DMS53 (cell line): ENCODE measurements at places on chromosomes 5 and 9.
A peak's percentile ranks its signal among the peaks of the same experiment; 100 is the strongest.

DNA sequence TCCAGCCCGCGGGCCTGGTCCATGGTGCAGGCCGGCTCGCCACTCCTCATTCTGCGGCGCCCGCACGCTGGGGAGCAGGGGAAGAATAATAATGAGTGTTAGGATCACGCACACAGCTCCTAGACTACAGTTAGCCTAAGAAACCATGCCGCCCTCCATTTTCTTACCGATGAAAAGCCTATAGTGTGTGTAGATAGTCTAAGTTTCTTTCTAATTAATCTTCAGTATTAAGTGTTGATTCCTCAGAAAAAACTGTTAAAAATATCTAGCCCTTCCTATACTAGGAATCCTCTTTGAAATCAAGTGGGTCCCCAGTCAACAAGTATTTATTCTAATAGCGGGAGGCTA lies 9.3 kb downstream of the ZBED3 start:
- DNase-seq = no peak

DNA sequence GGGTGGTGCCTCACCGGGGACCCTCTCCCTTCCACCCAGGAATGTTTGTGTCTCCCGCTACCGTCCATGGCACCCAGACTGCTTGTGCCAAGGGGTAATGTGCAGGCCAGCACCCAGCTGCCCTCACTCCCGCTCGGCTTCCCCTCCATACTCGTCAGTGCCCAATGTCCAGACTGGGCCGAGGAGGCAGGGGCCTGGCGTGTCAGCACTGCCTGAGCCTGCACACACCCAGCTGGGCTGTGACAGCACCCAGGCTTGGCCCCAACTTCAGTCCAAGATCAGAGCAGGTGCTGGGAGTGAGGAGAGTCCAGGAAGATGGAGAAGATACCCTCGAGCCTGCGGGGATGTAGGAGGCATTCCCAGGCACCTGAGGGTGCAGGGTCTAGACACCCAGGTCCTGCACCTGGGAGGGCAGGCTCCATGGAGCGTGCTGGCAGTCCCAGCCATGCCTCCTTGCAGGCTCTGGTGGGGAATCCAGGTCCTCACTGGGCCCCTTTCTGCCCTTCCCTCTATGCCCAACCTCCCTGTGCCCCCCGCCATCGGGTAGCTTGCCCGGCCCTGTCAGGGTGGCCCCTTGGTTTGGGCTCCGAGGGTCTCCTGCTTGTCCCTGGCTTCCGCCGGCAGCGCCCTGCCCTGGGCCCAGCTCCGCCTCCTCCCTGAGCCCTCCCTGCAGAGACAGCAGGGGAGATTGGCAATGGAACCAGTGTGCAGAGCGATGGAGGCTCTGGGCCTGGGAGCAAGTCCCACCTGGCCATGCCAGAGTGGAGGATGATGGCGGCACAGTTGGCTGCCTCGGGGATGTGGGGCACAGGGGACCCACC lies 250.8 kb upstream of the EDIL3 start:
- DNase-seq = no peak

DNA sequence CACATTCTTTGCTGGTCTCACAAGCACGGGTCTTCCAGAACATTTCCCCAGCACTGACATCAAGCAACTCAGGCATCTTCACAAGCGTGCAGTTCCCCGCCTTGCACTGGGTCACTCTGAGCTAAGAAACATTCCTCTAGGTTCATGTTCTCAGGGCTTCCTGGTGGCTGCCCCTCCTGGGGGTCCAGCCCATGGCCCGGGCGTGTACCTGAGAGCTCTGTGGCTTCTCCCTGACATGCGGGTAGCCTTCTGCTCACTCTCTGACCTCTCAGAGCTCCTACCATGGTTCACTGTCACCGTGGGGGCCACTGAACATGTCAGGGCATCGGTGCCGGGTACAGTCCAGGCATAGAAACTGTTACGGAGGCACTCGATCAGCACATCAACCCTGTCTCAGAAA lies 87.5 kb downstream of the OLFM1 start:
- DNase-seq = no peak

GRCh38 chr5:20023686-20024180 lies 35.7 kb upstream of the CDH18 start:
- no peak for DNase-seq

DNA sequence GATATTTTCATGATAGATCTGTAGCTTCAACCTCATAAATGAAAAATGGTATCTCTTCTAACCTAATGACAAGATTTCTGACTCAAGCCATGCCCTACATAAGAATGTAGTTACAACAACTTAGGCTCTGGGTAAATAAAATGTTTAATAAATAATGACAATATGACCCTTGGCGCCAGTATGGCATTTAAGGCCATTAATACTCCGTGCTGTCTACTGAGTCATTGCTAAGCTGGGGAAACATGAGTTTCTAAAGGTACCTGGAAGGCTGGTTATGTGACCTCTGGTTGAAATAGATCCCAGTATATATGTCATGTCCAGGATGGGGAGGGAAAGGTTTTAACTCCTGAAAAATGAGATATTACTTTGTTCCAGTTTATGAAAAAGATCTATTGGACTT lies 58.0 kb upstream of the CEMIP2 start:
- DNase-seq = no peak

GRCh38 chr5:151757233-151758140 lies 944 bp downstream of the ATOX1 start:
- DNase-seq = peak; percentile 43

DNA sequence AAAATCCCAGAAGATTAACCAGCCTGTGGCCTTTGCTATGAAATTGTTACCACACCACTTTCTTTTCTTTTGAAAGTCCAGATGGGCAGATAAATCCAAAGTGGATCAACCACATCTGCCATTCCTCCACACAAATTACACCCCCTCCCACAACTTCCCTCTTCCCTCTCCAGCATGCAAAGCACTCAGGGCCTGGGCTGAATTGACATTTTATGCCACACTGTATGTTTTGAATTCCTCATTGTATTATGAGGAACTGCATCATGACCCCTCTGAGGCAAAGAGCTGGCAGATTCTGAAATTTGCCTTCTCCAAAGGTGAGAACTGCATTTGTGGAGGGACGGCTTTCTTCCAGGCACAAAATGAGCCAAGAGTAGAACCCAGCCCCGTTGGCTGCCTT lies 589.2 kb upstream of the KLF4 start:
- no peak for DNase-seq

- DNase-seq = no peak
These were observed 91.8 kb upstream of the ADRA1B start for GRCh38 chr5:159824188-159825161.

DNA sequence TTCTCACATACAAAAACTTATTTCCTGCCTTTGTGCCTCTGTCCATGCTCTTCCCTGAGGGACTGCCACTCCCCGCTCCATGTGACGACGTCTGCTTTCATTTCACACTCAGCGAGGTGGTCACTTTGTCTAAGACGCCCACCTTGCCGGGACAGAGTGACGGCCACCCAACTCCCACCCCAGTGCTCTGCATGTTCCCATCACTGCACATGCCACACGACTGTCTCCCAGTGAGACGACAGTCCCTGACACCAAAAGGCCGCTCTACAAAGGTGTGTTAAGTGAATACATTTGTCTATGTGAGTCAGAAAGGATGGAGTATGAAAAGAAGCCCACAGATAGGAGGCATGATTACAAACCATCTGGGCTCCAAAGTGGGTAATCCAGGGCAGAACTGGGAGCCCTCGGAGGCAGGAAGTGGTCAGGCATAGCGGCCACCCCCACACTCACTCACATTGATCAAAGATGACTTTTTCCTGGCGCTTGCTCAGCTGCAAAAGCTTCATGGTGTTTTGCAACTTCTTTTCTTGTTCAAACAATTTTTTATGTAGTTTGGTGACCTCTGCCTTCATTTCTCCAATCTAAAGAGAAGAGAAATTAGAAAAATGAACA lies 185.8 kb downstream of the CDK5RAP2 start:
- peak; percentile 34 for DNase-seq

- peak; percentile 30 for DNase-seq
These were observed 18.3 kb downstream of the PDGFRB start for GRCh38 chr5:150137168-150137957.

DNA sequence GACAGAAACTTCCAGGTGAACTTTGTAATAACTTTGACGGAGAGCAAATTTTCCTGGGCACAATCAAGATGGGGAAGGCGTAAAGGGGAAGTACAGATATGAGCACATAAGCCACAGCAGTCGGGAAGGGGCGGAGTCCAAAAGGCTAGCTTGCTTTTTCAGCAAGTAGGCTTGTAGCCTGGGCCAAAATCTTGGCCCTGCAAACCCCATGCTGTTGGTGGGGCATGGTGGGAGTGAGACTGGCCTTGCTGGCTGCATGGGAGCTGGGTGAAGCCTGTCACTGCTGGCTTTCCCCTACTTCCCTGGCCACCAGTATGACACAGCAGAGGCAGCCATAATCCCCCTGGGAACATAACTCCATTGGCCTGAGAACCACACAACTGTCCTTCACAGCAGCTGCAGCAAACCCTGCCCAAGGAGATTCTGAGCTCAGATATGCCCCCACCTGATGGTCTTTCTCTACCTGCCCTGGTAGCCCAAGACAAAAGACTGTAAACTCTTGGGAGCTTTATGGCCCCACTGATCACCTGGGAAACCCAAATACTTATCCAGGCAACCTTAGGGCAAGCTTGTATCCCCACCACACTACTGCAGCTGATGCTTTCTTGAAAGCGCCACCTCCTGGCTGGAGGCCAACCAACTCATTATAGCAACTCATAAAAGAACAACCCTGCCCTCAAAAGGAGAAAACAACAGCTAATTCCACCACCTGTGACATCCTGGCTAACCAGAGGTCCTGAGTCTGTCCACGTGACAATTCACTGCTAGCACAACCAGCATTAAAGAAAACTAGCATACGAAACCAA lies 24.0 kb downstream of the DCTN4 start:
- DNase-seq = peak; percentile 25

GRCh38 chr9:89522261-89522958 lies 24.5 kb upstream of the SEMA4D start:
- no peak for DNase-seq

DNA sequence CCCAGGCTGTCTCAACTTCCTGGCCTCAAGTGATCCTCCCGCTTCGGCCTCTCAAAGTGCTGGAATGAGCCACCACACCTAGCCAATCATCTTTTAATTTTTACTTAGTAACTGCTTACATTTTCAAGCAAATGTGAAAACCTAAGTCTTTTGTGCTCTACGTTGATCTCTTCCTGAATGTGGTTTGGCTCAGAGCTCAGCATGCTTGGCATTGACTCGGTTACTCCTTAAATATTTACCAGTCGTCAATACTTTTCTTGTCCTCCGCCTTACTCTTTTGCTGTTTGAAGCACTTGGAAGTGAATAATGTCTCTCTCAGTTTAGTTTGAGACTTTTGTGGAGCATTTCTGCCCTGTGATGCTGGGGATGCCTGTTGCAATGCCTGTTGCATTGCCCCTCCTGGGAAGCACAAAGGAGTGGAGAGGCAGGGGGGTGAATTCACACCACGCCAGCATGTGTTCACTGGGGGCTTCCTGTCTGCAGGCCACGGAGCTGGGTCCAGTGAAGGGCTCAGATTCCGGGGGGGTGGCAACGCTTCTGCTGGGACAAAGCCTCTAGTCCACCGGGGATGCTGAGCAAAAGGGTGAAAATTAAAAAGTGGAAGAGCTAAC lies 13.1 kb upstream of the TENT4A start:
- no peak for DNase-seq

DNA sequence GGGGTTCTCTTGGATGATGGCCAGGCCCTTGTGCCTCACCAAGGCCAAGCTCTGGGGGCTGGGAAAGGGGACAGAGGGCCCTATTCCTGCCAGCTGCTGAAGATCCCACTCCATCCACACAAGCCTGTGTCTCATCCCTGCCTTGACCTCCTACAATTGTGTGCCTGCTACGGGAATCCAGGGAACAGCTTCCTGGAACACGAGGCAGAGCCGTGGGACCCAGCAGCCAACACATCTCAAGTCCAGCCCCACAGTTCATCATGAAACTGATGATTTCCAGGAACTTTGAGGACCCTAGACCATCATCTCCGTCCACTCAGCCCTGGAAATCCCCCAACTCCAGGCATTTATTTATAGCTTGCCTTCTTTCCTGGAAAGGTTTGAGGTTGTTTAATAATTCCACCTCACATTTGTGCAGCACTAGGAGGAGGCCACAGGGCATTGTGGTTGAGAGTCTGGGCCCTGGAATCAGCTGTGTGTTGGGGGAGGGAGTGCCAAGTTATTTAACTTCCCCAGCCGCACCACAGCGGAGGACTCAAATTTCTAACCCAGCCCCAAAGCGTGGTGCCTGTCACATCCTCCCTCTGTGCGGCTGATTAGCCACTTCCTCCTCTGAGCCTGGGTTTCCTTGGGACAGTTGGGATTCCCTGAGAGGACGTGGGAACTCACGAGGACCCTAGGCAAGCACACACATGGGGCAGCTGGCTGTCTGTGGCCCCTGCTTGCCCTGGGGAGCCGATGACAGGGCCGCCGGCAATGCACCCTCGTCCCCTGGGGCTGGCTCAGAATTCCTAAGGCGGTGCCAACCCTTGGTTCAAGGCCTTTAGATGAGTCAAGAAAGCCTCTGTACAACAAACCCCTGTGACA lies 58.2 kb upstream of the GGTA1 start:
- DNase-seq = no peak

- DNase-seq = no peak
These were observed 6.2 kb downstream of the GAPT start for GRCh38 chr5:58497386-58497785.

- DNase-seq = no peak
These were observed 13.7 kb upstream of the ZSWIM6 start for GRCh38 chr5:61318376-61318775.

DNA sequence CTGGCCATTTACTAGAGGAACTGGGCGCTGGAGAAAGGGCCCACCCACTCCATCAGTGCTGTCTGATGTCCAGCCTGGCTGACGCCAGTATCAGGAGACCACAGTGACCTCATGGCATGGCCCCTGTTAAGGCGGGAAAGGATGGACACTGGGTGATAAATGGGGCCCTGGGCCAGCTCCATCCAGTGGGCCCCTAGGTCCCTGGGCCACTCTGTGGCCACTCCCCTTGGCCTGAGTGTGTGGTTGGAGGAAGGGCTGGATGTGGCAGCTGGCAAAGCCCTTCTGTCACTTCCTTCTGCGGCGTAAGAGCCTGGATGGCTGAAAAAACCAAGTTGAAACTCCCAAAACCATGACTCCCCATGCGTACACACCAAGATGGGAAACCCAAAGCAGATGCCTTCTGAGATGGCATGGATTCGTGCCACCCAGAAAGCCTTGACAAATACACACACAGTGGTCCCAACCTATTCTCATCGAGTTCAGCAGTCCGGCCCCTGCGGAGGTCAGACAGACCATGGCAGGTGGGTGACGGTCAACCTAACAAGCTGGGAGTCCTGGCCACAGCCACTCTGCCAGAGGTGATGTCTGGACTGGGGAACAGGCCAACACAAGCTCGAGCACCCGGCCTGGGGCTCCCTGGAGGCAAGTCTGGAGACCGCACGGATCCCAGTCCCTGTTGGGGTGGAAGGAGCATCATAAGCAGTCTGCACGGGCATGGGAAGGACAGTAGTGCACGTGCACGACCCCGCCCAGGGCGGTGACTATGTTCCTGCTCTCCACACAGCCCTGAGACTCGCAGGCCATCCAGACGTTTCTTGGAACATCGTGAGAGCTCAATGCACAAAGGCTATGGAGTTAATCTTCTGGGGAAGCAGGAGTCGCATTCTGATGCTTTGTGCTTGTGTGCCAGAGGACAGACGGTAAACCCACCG lies 45.2 kb upstream of the NOTCH1 start:
- peak; percentile 24 for DNase-seq
